Placental epithelial cell (primary cell): ENCODE measurements at places on chromosomes 4 and X. TPM values are rescaled to one million over a fixed set of nuclear protein-coding genes. Genes with fewer than 3 reads are reported as not detected.

OTUD6A gene
- not detected in 2 replicates for total RNA-seq

ADH1A gene
- total RNA-seq: not detected in 2 replicates

PPID gene
- 12.2 and 15.6 TPM in 2 replicates for total RNA-seq

MAGEA3 gene
- total RNA-seq: not detected in 2 replicates

CYSLTR1 gene
- not detected in 2 replicates for total RNA-seq

WWC2 gene
- 16.7 and 19.6 TPM in 2 replicates for total RNA-seq

GIMD1 gene
- not detected in 2 replicates for total RNA-seq

FGF13 gene
- total RNA-seq: not detected in 2 replicates

XG gene
- total RNA-seq: 25.3 and 32.2 TPM in 2 replicates

CHRDL1 gene
- not detected in 2 replicates for total RNA-seq

DYNLT3 gene
- 21.6 and 28.5 TPM in 2 replicates for total RNA-seq

CTSO gene
- total RNA-seq: 5.9 and 10.6 TPM in 2 replicates

SLC9A7 gene
- total RNA-seq: under 0.01 TPM in 2 replicates

NPNT gene
- 0.22 and 0.39 TPM in 2 replicates for total RNA-seq

GUF1 gene
- 15.3 and 23.2 TPM in 2 replicates for total RNA-seq

WAS gene
- total RNA-seq: 0.39 TPM in 1 of 2 replicates, not detected in the other

SLC4A4 gene
- total RNA-seq: 0.11 and 0.39 TPM in 2 replicates

F8 gene
- 1.6 and 2.6 TPM in 2 replicates for total RNA-seq

ARMCX2 gene
- 69.5 and 75.6 TPM in 2 replicates for total RNA-seq

AMTN gene
- not detected in 2 replicates for total RNA-seq

VCX gene
- not detected in 2 replicates for total RNA-seq

SSX4 gene
- not detected in 2 replicates for total RNA-seq

NHSL2 gene
- 0.39 TPM in 1 of 2 replicates, not detected in the other for total RNA-seq

NPY5R gene
- not detected in 2 replicates for total RNA-seq

GAGE12H gene
- not detected in 2 replicates for total RNA-seq

DNAAF6 gene
- not detected in 2 replicates for total RNA-seq

BTC gene
- not detected in 2 replicates for total RNA-seq

SERPINA7 gene
- total RNA-seq: not detected in 2 replicates

RNF113A gene
- 13.7 and 20.0 TPM in 2 replicates for total RNA-seq

SPARCL1 gene
- total RNA-seq: not detected in 2 replicates

NMU gene
- total RNA-seq: not detected in 2 replicates

RHOXF2B gene
- not detected in 2 replicates for total RNA-seq

SPANXA1 gene
- not detected in 2 replicates for total RNA-seq

HMGN5 gene
- total RNA-seq: 0.33 and 1.6 TPM in 2 replicates

SPANXD gene
- not detected in 2 replicates for total RNA-seq

ZNF157 gene
- total RNA-seq: 0.11 and 0.39 TPM in 2 replicates

CENPVL2 gene
- total RNA-seq: not detected in 2 replicates

ACSL4 gene
- 32.6 and 62.1 TPM in 2 replicates for total RNA-seq

NEIL3 gene
- total RNA-seq: 2.6 and 4.3 TPM in 2 replicates

UGT2B10 gene
- not detected in 2 replicates for total RNA-seq

HMGB2 gene
- total RNA-seq: 8.8 and 23.6 TPM in 2 replicates

PTPN13 gene
- 6.4 and 7.9 TPM in 2 replicates for total RNA-seq

SYN1 gene
- not detected in 2 replicates for total RNA-seq

GPRASP2 gene
- 8.0 and 11.4 TPM in 2 replicates for total RNA-seq

RRH gene
- total RNA-seq: not detected in 2 replicates

RTL5 gene
- 0.33 and 0.79 TPM in 2 replicates for total RNA-seq

F8A1 gene
- total RNA-seq: 4.3 and 7.9 TPM in 2 replicates

SPACA5 gene
- not detected in 2 replicates for total RNA-seq

DDIT4L gene
- not detected in 2 replicates for total RNA-seq

PAK3 gene
- not detected in 2 replicates for total RNA-seq

ARHGEF6 gene
- total RNA-seq: under 0.01 TPM in 2 replicates

UGT2B17 gene
- not detected in 2 replicates for total RNA-seq

ZNF630 gene
- 2.2 and 5.5 TPM in 2 replicates for total RNA-seq

GCNA gene
- 2.3 and 4.7 TPM in 2 replicates for total RNA-seq

FAM133A gene
- 0.79 and 0.87 TPM in 2 replicates for total RNA-seq

SMR3A gene
- total RNA-seq: not detected in 2 replicates

RBMXL3 gene
- not detected in 2 replicates for total RNA-seq

GYG2 gene
- total RNA-seq: 0.76 and 2.0 TPM in 2 replicates
